ENCODE measurements at places on chromosomes 5 and 9.

DNA sequence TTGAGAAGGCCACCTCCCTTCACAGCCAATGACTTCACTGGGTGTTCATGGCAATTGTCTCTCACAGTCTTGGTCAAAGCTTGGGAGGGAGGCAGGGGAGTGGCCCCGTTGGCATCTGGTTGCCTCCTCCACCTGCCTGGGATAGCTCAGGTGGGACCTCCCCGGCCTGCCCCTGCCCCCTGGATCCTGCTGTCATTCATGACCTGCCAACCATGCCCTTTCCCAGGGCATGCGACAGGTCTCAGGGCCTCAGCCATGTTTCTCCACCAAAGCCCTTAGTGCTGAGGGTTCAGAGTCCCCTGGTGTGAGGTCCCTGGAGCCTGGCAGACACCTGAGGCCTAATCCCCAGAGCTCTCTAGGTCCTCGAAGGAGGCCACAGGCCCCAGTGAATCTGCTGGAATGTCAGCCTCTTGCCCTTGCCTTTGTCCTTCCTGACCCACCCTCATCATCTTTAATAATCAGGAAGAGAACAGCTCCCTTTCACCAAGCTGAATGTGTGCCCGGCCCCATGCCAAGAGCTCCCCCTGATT lies 5.6 kb downstream of the DAB2IP start:
- DNase-seq: no peak

DNA sequence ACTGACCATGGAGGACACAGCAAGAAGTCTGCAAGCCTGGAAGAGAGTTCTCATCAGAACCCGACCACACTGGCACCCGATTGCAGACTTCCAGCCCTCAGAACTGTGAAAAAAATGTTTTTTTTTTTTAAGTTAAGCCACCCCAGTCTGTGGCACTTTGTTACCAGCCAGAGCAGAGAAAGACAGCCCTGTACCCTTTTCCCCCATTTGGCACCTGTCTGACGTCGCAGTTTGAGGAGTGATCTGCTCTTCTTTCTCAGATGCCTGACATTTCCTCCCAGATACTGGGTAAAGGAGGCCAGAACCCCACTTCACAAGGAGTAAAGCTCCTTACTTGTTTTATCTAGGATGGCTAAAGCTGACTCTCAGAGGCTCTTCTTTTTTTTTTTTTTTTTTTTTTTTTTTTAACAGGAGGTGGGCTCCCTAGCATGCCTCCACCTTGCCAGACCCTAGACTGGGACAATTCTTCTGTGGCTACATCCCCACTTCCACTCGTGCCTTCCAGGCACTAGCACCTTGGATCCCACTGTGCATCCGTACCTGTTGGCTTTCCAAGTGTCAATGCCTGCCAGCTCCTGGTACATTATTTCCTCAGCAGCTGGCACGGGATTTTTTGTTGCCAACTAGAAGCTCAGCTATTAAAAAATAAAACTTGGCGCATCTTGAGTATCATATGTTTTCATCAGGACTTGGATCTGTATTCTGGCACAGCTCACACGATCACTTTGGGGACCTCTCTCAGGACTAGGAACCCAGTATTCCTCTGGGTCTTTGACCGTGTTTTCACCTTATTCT lies 14.4 kb downstream of the CAMK4 start:
- no peak for DNase-seq

GRCh38 chr5:138967791-138968448 lies 92.8 kb upstream of the LRRTM2 start:
- DNase-seq: no peak

DNA sequence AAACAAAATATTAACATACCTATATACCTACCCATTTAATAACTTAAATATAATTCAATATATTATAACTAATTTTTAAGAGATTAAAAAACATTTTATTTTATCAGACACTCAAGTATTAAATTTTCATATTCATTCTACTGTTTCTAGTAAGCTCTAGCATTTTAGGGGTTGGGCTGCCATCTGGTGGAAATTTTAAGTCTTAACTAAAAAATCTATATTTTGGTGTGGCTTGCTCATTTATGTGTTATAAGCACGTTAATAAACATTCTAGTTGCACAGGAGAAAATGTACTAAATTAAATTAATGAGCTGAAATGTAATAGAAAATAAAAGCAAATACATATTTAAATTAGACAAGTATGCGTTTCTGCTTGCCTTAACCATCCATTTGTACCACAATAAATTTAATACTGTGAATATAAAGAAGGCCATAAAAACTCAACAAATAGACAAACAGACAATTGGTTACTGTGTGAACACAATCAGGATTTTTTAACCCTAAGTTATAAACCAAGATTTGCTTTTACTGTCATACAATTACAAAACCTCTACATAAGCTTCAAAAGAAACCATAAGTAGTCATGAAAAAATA lies 1728.3 kb upstream of the CDH9 start:
- no peak for DNase-seq

DNA sequence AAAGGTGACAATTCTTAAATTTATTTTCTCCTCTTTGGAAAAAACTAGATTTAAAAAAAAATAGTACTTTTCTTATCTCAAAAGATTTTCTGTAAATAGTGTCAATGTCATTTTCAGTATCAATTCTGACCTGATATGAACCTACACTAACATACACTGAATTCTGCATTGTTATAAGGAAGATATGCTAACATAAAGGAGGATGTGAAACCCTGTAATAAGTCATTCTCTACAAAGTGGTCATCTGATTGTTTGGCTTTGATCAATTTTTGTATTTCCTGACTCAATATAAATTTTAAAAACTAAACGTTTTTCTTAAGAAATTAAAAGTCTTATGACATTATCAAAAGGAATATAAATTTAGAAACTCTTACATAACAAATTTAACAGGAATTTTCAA lies 233.6 kb upstream of the EDIL3 start:
- no peak for DNase-seq
